Kidney tubule cell (primary cell): ENCODE measurements at places on chromosomes 2 and 18.

GRCh38 chr2:47274054-47274782 lies 119.1 kb upstream of the STPG4 start:
- DNase-seq: peak; percentile 63

DNA sequence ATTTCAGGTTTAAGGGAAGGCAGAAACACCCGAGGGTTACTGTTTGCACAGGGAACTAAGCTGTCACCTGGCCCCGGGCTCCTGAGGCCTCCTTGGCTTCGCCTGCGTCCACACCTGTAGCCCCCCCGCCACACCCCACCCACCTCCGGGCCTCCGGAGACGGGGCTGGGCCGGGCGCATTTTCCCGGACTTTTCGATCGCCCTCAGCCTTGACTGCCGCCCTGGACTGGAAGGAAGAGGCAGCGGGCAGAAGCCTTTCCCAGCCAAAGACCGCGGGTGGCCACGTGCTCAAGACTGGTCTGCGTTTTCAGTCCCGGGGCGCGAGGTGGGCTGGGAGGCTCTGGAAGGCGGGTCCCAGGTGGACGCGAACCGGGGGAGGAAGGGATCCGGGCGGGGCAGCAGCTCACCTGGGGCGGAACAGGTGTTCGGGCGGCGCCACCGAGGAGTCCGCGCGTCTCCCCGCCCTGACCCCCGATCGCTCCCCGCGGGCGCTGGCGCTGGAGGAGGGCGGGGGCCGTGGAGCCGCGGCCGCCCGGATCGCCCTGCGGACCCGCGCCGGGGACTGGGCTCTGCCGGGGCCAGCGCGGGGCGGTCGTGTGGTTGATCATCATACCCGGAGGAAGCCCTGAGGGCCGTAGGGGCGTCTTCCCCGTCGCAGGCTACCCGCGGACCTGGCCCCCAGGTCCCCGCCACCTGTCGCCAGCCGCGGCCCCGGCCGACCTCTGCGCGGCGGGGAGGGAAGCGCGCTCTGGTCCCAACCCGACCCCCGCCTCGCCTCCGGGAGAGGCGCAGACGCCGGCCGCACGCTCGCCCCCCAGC lies 3.2 kb downstream of the ID2 start:
- peak; percentile 68 for DNase-seq

GRCh38 chr2:42618972-42619371 lies 50.5 kb downstream of the MTA3 start:
- DNase-seq: peak; percentile 30

DNA sequence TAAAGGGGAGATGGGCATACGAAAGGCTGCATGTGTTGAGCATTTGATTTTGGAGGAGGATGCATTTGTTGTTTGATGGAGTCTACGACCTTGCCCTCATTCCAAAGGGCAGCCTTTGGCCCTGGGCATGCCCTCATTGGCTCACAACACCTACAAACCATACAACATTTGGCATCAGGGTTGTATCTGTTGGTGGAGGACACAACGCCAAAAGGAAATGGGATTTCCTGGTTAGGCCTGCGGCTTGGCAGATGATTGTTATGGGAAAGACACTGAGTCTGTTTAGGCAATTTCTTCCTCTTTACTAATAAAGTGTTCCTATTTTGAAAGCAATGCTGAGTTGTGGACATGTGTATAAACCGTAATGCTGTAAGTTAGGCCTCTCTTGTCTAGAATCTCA lies 246.9 kb downstream of the LDLRAD4 start:
- DNase-seq: no peak

DNA sequence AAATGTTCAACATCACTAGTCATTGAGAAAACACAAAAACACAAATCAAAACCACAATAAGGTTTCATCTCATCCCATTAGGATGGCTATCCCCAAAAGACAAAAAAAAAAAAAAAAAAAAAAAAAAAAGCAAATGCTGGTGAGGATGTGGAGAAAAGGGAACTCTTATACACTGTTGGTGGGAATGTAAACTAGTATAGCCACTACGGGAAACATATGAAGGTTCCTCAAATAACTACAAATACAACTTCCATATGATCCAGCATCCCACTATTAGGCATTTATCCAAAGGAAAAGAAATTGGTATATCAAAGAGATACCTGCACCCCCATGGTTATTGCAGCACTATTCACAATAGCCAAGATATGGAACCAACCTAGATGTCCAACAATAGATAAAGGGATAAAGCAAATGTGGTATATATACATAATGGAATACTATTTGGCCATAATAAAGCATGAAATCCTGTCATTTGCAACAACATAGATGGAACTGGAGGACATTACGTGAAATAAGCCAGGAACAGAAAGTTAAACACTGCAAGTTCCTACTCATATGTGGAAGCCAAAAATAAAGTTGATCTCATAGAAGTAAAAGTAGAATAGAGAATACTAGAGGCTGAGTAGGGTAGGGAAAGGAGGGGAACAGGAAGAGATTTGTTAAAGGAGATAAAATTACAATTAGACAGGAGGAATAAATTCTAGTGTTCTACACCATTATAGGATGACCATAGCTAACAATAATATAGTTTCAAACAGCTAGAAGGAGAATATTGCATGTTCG lies 8.4 kb downstream of the POLR1A start:
- no peak for DNase-seq

GRCh38 chr18:63578357-63578958 lies 8.7 kb upstream of the SERPINB13 start:
- peak; percentile 48 for DNase-seq

GRCh38 chr18:12307701-12308385 lies at the start of gene TUBB6:
TUBB6 (plus strand) TSS chr18:12308241; CDS start chr18:12308293, 52 bp downstream.
- DNase-seq: peak; percentile 81

DNA sequence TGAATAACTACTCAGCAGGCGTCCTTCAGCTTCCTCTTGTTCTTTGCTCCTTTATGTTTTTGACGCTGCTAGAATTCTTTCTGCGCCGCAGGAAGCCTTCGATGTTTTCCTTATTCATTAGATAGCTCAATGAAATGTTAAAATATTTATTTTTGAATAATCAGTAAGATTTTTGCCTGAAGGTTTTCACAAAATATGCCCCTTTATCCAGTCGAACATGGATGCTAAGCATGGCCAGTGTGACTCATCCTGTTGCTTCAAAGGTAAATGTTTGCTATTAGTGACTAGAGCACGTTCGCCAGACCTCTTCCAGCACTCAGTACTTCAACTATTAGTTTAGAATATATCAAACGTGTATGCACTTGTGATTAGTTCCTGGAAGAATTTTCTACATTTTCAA lies 7.6 kb upstream of the MEIS1 start:
- DNase-seq: no peak

DNA sequence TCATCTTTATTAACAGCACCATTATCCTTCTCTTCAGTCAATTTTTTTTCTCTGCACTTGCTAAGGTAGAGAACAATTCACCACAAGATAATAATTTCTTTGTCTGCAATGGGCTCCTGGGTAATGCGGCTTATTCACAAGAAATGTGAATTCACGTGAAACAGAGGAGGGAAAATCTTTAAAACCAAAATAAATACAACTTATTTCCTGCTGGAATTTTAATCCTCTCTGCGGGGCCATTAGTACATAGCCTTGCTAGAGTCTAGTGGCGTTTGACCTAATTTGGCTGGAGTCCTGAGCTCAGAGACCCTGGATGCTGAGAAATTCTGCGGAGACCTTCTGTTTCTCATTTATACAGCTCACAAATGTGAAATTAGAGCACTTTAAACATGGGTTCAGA lies 319.3 kb upstream of the MMADHC start:
- DNase-seq: no peak

- peak; percentile 86 for DNase-seq
Measured at GRCh38 chr2:113894156-113894743, 4.4 kb downstream of the ACTR3 start.
